ENCODE measurements at places on chromosomes 5 and 9.

- no peaks in the 10 kb centered on the region for H3K36me3 ChIP-seq
- H3K27me3 ChIP-seq = peaks cover 91% of the 10 kb centered on the region
- no peak overlapping the region for H3K4me3 ChIP-seq
These were observed 2.7 kb upstream of the LHX2 start for GRCh38 chr9:124008694-124009530.

DNA sequence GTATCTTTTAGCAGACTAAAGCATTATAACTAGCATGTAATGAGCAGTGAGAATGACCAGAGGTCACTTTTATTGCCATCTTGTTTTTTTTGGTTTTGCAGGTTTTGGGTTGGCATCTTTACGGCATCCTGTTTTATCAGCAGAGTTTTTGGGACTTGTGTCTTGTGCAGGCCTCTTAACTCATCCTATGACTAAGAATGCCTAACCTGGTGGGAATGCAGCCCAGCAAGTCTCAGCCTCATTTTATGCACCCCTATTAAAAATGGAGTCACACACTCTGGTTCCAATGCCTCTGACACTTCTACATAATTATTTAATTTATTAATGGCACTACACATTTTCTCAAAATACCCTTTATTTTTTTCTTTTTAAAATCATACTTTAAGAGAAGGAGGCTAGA is 726.5 kb upstream of the RIOK2 start:
- no peaks in the 10 kb centered on the region for H3K27me3 ChIP-seq
- H3K4me1 ChIP-seq = no peaks in the 10 kb centered on the region
- no peaks in the 10 kb centered on the region for H3K36me3 ChIP-seq
- no peak for DNase-seq
- no peak overlapping the region for H3K27ac ChIP-seq

- peak; percentile 37 for DNase-seq
- no peak overlapping the region for H3K27ac ChIP-seq
- no peaks in the 10 kb centered on the region for H3K27me3 ChIP-seq
- no peaks in the 10 kb centered on the region for H3K36me3 ChIP-seq
These were observed 6.3 kb upstream of the FAF2 start for GRCh38 chr5:176441921-176442323.

DNA sequence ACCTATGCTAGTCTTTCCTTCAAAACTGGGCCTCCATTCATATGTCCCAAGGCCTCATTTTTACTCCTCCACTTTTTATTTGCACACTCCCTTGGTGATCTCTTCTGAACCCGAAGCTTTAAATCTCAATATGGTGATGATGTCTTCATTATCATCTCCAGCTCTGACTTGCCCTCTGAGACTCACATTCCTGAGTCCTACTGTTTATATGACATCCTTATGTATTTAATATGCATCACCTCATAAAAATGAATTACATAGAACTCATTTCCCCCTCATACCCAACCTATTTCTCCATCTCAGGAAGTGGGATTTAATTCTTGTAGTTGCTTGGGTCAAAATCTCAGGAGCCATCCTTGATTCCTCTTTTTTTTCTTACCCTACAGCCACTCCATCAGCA is 473.0 kb downstream of the EBF1 start:
- H3K4me1 ChIP-seq = no peaks in the 10 kb centered on the region
- no peak overlapping the region for H3K4me3 ChIP-seq
- no peak overlapping the region for H3K27ac ChIP-seq
- DNase-seq = no peak
- no peaks in the 10 kb centered on the region for H3K27me3 ChIP-seq
- H3K36me3 ChIP-seq = no peaks in the 10 kb centered on the region

- peaks cover 20% of the 10 kb centered on the region for H3K4me1 ChIP-seq
- H3K27me3 ChIP-seq = no peaks in the 10 kb centered on the region
- H3K4me3 ChIP-seq = no peak overlapping the region
- H3K27ac ChIP-seq = no peak overlapping the region
- no peaks in the 10 kb centered on the region for H3K36me3 ChIP-seq
These were observed 169.9 kb downstream of the SLC28A3 start for GRCh38 chr9:84170521-84171141.

GRCh38 chr9:96342571-96343245 is 40.7 kb upstream of the HSD17B3 start:
- H3K4me1 ChIP-seq = peaks cover 4% of the 10 kb centered on the region
- H3K4me3 ChIP-seq = no peak overlapping the region
- no peaks in the 10 kb centered on the region for H3K27me3 ChIP-seq
- DNase-seq = no peak
- H3K27ac ChIP-seq = no peak overlapping the region

DNA sequence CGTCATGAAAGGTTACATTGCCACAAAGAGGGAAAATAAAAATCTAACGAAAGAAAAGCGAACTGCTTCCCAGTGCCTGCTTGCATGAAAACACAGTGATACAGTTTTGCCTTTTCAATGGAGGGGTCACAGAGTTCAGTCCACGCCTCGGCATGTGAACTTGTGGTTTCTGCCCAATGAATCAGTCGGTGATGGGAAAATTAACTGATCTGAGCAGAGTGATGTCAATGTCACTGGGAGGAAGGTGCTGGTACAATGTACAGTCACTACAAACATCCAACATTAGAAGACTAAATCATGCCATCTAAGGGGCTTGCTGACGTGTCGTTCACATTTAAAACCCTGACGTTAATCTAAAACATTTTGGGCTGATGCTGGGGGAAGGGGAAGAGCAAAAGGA is 151.8 kb upstream of the MSX2 start:
- no peak overlapping the region for H3K27ac ChIP-seq
- H3K4me3 ChIP-seq = no peak overlapping the region
- no peak for DNase-seq
- no peaks in the 10 kb centered on the region for H3K27me3 ChIP-seq
- no peaks in the 10 kb centered on the region for H3K4me1 ChIP-seq

DNA sequence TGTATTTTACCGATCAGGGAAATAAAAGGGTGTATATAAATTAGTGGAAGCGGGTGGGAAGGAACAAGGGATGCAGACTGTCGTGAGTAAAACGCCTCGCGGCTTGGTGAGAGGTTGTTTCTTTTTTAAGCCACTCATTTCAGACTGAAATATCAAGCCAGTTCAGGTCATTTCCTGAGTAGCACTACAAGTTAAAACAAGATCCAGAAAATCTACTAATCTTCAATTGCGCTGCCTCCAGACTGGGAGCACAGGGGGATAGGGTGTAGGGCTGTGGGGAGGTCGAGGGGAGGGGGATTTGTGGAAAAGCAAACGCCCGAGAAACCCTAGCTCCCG is 140.8 kb downstream of the TSSK1B start:
- peaks cover 68% of the 10 kb centered on the region for H3K27me3 ChIP-seq
- DNase-seq = no peak
- peak overlapping the region; percentile 71 for H3K4me3 ChIP-seq
- H3K27ac ChIP-seq = no peak overlapping the region

- H3K4me1 ChIP-seq = peaks cover 12% of the 10 kb centered on the region
- H3K36me3 ChIP-seq = no peaks in the 10 kb centered on the region
- H3K27me3 ChIP-seq = no peaks in the 10 kb centered on the region
- no peak overlapping the region for H3K4me3 ChIP-seq
- no peak overlapping the region for H3K27ac ChIP-seq
These were observed 15.1 kb downstream of the SLCO6A1 start for GRCh38 chr5:102483736-102484135.

GRCh38 chr5:108251350-108251749 is 130.5 kb downstream of the FBXL17 start:
- no peaks in the 10 kb centered on the region for H3K4me1 ChIP-seq
- no peak overlapping the region for H3K4me3 ChIP-seq
- no peak for DNase-seq

DNA sequence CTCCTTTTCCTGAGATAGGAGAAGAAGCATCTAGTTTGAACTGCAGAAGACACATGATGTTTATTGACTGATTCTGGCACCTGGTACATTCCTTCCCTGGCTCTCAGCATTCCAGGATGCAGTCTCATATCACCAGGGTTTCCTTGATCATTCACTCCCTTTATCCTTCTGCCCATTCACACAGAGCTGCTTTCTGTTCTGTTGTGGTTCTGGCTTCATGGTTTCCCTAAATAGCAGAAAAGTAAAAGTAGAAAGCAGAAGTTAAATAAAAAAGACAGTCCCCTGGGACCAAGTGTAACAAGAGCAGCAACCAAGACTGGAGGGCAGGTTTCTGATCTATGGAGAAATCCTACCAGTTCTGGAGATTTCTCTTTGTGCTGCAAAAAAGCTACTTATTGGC is 3.2 kb downstream of the IFNA8 start:
- H3K27me3 ChIP-seq = no peaks in the 10 kb centered on the region
- H3K36me3 ChIP-seq = no peaks in the 10 kb centered on the region
- H3K27ac ChIP-seq = no peak overlapping the region
- H3K4me3 ChIP-seq = no peak overlapping the region
- no peak for DNase-seq

GRCh38 chr5:126383246-126383645 is 40.0 kb upstream of the GRAMD2B start:
- no peak overlapping the region for H3K27ac ChIP-seq
- no peaks in the 10 kb centered on the region for H3K4me1 ChIP-seq
- H3K27me3 ChIP-seq = no peaks in the 10 kb centered on the region
- no peaks in the 10 kb centered on the region for H3K36me3 ChIP-seq

DNA sequence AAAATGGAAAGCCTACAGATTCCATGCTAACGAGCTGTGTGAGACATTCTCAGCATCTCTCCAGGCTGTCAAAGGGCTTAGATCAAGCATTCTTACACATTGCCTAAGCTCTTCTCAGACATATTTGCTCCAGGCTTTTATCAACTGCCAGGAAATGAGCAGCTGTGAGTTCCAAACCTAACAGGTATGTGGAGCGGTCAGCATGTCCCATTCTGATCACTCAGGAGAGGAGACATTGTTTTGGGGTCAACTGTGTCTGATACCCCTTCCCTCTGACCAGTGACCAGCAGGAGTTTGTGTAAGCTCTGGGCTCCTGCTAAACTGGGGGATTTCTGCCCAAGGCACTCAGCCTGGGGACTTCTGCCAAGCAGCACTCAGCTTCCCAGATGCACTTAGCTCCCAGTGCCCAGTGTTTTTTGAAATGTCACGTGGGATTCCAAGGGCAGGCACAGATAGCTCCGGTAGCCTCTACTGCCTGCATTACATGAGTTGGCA is 229.1 kb downstream of the SEC61B start:
- H3K36me3 ChIP-seq = no peaks in the 10 kb centered on the region
- no peaks in the 10 kb centered on the region for H3K27me3 ChIP-seq
- no peak for DNase-seq

DNA sequence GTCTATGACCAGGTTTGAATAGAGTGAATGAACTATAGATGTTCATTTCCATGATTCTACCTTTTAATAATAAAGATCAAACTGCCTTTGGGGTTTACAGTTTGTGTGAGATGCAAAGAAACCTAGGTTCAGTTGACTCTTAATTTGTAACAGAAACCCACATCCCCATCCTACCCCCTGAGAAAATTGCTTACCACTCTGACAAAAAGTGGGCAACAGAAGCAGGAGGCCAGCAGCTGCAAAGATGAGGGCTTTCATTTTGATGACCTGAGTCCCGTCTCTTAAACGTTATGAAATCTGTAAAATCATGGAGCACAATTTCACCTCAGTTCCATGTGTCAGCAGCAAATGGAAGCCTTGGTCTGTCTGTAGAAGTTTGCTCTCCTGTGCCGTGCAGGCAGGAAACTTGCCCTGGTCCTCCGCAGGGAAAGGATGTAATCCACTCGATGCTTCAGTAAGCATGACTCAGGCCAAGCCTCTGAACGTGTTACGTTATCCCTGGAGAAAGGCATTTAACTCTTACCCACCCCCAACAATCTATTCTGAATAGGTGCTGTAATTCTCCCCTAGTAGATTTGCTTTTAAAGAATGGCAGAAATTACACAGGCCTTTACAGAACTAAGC is at the start of gene F2RL2:
TSS of gene F2RL2 (minus strand) at position 431 of the 624 bp plus-strand sequence. CDS start at position 258, 173 bp downstream.
- peaks cover 80% of the 10 kb centered on the region for H3K36me3 ChIP-seq
- H3K27me3 ChIP-seq = no peaks in the 10 kb centered on the region
- no peak for DNase-seq
- no peaks in the 10 kb centered on the region for H3K4me1 ChIP-seq

DNA sequence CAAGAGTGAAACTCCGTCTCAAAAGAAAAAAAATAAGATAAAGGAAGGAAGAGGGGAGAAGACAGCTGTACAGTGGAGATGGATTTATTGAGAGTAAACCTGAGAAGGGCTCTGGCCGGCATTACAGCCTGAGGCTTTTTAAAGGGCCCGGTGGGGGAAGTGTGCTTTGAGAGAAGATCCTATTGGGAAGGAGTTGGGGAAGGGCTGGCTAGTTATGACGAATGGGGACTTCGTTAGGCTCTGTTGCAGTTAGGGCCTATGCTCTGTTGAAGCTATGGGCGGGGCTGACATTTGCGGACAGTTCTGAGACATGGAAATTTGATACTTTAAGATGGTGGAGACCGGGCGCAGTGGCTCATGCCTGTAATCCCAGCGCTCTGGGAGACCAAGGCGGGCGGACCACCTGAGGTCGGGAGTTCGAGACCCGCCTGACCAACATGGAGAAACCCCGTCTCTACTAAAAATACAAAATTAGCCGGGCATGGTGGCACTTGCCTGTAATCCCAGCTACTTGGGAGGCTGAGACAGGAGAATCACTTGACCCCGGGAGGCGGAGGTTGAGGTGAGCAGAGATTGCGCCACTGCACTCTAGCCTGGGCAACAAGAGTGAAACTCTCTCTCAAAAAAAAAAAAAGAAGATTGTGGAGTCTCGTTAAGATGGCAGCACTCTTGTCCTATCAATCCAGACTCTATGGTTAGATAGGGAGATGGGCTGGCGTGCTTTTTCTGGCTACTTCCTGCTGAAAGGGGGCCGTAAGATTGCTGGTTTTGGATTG is 33.2 kb downstream of the C9orf50 start:
- H3K4me1 ChIP-seq = peaks cover 16% of the 10 kb centered on the region
- no peaks in the 10 kb centered on the region for H3K36me3 ChIP-seq
- no peak overlapping the region for H3K4me3 ChIP-seq
- no peaks in the 10 kb centered on the region for H3K27me3 ChIP-seq

- H3K27me3 ChIP-seq = no peaks in the 10 kb centered on the region
- H3K36me3 ChIP-seq = no peaks in the 10 kb centered on the region
- H3K4me1 ChIP-seq = no peaks in the 10 kb centered on the region
- no peak for DNase-seq
These were observed 444.0 kb upstream of the TRPC7 start for GRCh38 chr5:136809382-136809781.

- H3K36me3 ChIP-seq = peaks cover 10% of the 10 kb centered on the region
- no peaks in the 10 kb centered on the region for H3K27me3 ChIP-seq
- H3K4me1 ChIP-seq = peaks cover 14% of the 10 kb centered on the region
These were observed 43.6 kb downstream of the SERINC5 start for GRCh38 chr5:80212171-80212667.

GRCh38 chr9:113737517-113738271 is 138.4 kb upstream of the ZNF618 start:
- H3K27ac ChIP-seq = no peak overlapping the region
- peak; percentile 16 for DNase-seq
- H3K4me3 ChIP-seq = no peak overlapping the region
- no peaks in the 10 kb centered on the region for H3K36me3 ChIP-seq
- no peaks in the 10 kb centered on the region for H3K4me1 ChIP-seq

DNA sequence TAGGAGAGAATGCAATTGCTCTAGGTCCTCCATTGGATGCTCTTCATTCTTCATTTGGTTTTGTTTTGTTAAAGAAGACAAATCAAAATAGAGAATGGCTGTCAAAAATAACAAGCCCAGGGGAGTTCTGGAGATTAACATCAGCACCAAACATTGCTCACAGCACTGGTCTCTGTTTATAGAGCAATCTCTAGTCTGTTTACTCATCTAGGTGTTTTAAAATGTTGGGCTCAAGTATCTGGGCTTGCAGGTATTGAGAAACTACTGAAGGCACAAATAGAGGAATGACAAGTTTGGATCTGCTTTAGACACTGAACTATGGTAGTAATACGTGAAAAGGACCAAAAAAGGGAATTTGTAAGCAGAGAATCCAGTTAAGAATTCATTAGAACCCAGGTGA is 77.0 kb upstream of the TMC1 start:
- H3K4me1 ChIP-seq = peaks cover 79% of the 10 kb centered on the region
- no peaks in the 10 kb centered on the region for H3K36me3 ChIP-seq
- H3K27me3 ChIP-seq = no peaks in the 10 kb centered on the region
- H3K27ac ChIP-seq = peak overlapping the region; percentile 90
- no peak for DNase-seq

Data from CD14-positive monocyte (primary cell).